NCI-H2081 treated with DMSO at 0.1 percent for 48 hours (cell line): ENCODE measurements at places on chromosomes 3 and 15.
A peak's percentile ranks its signal among the peaks of the same experiment; 100 is the strongest.

DNA sequence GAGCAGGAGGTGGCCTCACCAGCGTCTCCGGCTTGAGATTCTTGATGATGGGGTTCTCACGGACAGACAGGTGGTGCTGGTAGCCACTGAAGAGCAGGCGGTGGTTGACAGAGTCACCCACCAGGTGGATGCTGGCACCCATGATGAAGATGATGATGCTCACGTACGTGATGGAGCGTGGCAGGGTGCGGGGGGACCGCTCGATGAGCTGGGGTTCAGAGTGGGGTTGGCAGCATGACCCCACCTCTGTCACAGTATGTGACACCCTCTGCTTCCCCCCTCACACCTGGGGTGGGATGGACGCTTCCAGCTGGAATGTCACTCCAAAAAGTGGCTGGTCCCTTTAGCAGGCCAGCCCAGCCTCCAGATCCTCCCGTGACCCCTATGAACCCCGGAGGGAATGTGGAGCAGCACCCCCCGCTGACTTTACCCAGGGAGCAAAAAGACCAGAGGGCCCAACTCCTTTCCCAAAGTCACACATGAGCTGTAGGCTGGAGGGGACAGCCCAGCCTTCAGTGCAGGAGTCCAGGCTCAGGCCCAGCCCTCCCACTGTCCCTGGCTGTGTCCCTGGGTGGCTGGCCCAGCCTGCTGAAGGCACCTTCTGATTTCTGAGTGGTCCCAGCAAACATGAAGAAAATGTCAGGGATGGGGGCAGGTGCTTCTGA, 6.7 kb upstream of the CALML4 start:
- no peak for DNase-seq

GRCh38 chr3:122767540-122768372, 25.9 kb downstream of the HSPBAP1 start:
- DNase-seq: no peak

- DNase-seq: no peak
These were observed 22.5 kb downstream of the TBC1D2B start for GRCh38 chr15:78054966-78055365.

GRCh38 chr3:155154255-155154654, 74.1 kb downstream of the MME start:
- no peak for DNase-seq

GRCh38 chr3:71035886-71036285, 547.6 kb downstream of the FOXP1 start:
- DNase-seq: no peak

DNA sequence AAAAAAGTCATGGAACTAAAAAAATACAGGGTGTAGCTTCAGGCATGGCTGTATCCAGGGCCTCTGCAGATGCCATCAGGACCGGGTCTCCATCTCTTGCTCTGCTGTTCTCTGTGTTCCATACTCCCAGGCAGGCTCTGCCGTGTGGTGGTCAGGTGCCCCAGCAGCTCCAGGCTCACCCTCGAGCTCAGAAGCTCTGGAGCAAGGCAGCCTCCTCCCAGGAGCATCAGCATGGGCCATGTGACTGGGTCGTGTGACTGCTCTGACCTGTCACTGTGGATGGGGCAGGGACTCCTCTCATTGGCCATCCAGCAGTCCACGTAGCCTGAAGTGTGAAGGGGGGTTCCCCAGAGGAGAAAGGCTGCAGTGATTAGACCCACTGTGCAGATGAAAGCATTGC, 8.5 kb downstream of the FBLN2 start:
- DNase-seq: no peak

- no peak for DNase-seq
These were observed 19.5 kb upstream of the ZBTB38 start for GRCh38 chr3:141348837-141349236.

DNA sequence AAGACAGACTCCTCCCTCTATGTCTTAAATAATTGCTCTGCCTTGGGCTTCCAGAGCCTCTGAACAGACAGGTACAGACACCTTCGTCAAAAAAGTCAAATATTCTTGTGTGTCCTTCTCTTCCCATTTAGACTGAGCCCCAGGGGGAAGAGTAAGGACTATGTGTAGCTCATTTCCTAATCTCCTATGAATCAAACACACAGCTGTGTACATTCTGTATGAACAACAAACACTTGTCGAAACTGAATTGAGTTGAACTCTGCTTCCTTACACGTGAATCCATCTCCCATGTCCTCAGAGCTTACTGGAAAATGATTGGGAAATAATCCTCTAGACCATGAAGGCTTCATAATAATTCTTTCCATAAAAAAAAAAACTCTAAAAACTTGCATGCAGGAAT, 80.8 kb downstream of the MOBP start:
- DNase-seq: no peak

DNA sequence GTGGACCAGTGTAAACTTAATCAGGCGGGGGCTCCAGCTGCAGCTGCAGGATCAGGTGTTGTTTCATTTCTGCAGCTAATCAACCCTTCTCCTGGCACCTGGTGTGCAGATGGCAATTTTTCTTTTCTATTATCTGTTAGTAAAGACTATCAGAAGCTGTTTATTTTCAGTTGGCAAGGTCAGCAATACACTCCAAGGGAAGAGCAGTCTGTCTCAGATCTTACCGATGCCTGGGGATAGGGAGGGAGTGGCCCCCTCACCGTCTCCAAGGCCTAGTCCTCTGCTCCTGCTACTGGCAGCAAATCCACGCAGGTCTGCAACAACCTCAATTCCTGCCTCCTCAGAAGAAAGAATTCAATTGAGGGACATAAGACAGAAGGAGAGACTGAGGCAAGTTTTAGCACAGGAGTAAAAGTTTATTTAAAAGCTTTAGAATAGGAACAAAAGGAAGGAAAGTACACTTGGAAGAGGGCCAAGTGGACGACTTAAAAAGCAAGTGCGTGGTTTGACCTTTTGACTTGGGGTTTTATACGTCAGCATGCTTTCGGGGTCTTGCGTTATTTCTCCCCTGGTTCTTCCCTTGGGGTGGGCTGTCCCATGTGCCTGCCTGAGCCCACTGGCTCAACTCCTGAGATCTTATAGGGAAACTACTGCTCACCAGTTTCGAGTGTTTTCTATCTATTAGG, 9.2 kb downstream of the CCRL2 start:
- DNase-seq: peak; percentile 33

- no peak for DNase-seq
These were observed 213.7 kb upstream of the PLSCR5 start for GRCh38 chr3:146818866-146819265.

- no peak for DNase-seq
These were observed 52.2 kb downstream of the REC114 start for GRCh38 chr15:73495181-73495580.

- DNase-seq: no peak
These were observed 14.9 kb downstream of the TBL1XR1 start for GRCh38 chr3:177182352-177182751.
